ENCODE measurements at places on chromosomes 12 and 14.

DNA sequence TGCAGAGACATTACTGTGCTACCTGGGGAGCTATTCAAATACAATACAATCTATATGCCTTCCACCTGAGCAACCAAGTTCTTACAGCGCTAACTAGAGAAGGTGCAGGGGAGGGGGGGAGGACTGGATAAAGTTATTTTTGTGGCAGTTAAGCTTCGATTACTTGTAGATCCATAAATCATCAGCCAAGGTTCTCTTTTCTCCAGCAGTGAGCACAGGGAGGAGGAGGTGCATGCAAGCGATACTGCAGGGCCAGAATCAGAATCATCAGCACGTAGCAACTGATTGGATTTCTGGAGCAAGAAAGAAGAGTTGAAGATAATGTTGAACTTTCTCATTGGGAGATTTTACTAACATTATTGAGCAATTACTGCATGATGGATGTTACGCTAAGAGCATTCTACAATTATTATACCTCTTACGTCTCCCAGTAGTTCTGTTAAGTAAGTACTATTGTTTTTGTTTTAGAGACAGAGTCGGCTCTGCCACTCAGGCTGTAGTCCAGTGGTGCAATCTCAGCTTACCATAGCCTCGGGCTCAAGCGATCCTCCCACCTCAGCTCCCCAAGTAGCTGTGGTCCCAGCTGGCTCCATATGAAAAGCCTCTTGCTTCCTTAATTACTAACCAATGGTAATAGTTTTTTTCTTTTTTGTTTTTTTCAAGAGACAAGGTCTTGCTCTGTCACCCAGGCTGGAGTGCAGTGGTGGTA lies 74.6 kb upstream of the EEA1 start:
- no peak for ATAC-seq

- ATAC-seq = no peak
Measured at GRCh38 chr12:108237272-108237671, 101.8 kb downstream of the CMKLR1 start.

DNA sequence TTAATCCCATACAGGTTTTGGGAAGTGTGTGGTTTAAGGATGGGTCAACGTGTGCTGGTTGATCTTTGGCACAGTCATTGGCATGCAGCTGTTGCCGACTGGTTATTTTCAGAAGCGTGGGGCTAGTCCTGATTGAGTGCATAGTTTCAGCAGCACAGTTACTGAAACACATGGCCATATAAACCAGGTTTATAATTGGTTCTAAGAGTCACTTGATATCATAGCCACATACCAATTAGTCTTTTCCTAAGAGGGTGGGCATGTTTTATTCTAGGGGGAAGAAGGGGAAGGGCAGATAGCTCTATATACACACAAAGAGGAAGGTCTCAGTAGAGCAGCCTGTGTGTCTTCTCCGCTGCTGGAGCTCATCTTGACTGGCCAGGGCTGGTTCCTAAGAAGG lies 11.0 kb upstream of the RPS6KL1 start:
- no peak for ATAC-seq

DNA sequence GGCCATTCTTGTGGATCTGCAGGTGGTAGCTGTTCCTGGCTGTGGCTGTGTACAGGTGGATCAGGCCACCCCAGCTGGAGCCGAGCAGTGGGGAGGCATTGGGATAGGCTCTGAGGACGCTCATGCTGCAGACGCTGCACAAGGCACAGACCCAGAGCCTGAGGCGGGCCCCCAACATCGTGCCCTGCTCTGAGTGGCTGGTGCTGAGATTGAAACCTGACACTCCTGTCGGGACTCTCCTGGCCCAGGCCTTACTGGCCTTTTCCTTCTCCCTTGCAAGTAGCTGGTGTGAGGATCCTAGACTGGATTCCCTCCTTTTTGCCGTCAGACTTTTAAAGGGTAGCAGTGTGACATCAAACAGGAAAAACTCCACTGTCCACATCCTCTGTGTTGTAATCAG lies at the start of gene FGF23:
Gene FGF23, minus strand, starts transcription at position 308 of the 400 bp plus-strand sequence. Its CDS starts 130 bp downstream, at position 178.
- peak; percentile 53 for ATAC-seq

- ATAC-seq = no peak
Measured at GRCh38 chr14:89336338-89336737, 80.7 kb downstream of the FOXN3 start.

GRCh38 chr12:27818401-27818918 lies 38.4 kb upstream of the MANSC4 start:
- ATAC-seq = no peak

DNA sequence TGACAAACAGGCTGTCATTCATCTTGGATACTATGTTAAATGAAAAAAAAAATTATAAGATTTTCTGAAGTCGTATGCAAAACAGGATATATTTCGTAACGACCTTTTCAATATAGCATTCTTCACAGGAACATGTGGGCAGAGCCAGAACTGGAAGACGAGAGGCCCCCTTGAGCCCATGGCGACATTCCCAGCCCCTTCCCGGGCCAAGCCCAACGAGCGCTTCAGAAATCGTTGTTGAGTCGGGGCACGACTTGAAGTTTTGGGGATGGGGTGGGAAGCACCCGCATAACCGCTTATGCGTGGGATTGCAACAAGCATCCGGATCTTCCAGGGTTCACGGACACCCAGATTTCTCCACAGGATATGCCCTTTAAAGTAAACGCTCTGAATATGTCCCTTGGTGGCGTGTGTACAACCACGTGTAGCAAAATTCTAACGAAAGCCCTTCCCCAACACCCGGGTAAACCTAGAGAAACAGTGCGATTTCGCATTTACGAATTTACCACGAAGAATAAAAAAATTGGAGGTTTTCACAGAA lies 736 bp downstream of the C14orf39 start:
- ATAC-seq = no peak

GRCh38 chr14:100586403-100587085 lies 673 bp downstream of the BEGAIN start:
- ATAC-seq = peak; percentile 66

- ATAC-seq = no peak
Measured at GRCh38 chr14:51822499-51822898, 37.9 kb upstream of the GNG2 start.

DNA sequence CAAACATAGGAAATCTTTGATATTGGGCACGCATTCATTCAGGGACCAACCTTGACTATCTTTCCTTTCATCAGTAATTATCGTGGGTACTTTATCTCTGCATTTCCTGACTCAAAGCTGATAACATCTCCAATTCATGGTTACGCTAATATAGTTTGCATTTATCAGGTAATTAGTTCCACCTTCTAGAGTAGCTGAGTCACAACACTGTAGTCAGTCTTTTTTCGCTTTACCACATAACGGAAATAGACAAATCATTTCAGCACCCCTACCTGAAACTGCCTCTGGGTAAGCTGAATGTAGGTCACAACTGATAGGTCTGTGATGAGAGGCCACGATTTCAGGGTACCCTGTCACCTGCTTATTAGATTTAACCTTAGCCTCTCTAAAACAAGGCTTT lies 36.7 kb upstream of the IL22 start:
- ATAC-seq = no peak

- ATAC-seq = no peak
Measured at GRCh38 chr14:106547735-106548434, 1021.5 kb downstream of the TMEM121 start.

GRCh38 chr12:124939079-124939420 lies 24.6 kb upstream of the UBC start:
- ATAC-seq = peak; percentile 58

DNA sequence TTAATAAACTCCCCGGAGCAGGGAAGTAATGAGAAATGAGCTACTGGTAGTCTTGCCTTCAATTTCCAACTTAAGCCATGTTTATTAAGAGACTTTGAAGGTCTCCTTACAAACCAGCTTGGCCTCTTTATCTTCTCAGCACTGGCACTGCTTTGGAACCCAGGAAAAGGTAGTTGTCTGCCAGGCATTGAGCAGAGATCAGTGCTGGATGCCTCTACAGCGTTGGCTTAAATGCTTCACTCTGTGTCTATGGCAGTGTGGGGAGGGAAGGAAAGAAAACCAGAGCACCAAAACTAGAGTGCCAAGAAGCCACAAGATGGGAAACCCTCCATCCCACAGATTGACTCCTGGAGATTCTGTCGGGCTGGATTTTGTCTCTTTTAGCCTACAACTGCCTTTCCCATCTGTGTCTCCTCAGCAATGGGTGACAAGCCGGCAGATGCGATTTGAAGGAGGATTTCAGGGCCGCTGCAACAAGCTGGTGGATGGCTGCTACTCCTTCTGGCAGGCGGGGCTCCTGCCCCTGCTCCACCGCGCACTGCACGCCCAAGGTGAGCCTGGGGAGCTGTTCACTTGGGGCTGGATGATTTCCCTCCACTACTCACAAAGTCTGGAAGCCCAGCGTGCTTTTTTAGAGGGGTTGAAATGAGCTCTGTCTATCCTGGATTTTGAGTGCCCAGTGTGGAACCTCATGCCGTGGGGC lies 57.3 kb downstream of the FNTB start:
- ATAC-seq = no peak

- no peak for ATAC-seq
Measured at GRCh38 chr14:84456946-84457345, 1073.0 kb upstream of the FLRT2 start.

- no peak for ATAC-seq
Measured at GRCh38 chr12:78236264-78236663, 405.6 kb downstream of the NAV3 start.

GRCh38 chr12:113293100-113293499 lies 41.8 kb downstream of the SLC8B1 start:
- no peak for ATAC-seq

GRCh38 chr14:35669782-35670181 lies 135.8 kb downstream of the INSM2 start:
- peak; percentile 100 for ATAC-seq

GRCh38 chr12:30286345-30286926 lies 409.2 kb downstream of the IPO8 start:
- ATAC-seq = peak; percentile 48

- no peak for ATAC-seq
Measured at GRCh38 chr12:16165506-16165905, 112.0 kb downstream of the SLC15A5 start.

- ATAC-seq = no peak
Measured at GRCh38 chr12:6627616-6628015, 8.1 kb downstream of the LPAR5 start.

DNA sequence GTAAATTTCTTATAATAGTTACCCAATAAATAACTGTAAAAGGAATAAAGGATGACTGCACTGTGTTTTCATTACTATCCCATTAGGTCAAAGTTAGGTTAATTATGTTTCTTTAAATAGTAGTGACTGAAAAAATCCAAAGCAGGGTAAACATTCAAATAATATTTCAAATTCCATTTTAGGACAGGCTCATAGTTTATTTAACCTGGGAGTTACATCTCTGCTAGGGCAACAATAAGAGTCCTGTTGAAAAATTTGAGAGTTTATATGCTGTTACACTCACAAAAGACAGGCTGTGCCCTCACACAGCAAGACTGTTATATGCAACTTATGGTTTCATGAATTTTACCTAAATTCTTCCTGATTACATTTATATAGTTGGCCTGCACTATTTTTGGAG lies 8.0 kb downstream of the ERP27 start:
- no peak for ATAC-seq

DNA sequence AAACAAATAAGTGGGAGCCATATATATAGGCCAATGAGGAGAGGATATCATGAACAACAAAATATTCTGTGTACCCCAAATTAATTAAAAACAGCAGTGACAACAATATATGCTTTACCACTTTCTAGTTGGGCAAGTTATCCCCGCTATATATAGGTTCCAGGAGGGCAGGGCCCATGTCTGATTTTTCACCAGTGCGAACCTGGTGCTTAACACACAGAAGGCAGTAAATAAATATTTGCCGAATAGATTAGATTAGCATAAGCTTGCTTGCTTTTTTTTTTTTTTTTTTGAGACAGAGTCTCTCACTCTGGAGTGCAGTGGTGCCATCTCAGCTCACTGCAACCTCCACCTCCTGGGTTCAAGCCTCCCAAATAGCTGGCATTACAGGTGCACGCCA lies 3.4 kb upstream of the MIP start:
- no peak for ATAC-seq

All from esophagus mucosa (tissue), 1 donor.